ENCODE measurements at places on chromosomes 1 and 21.

GRCh38 chr1:117633423-117633822 is 27.6 kb downstream of the TENT5C start:
- DNase-seq: no peak

- no peak for DNase-seq
Observed at GRCh38 chr1:34266127-34266951, 89.6 kb downstream of the C1orf94 start.

DNA sequence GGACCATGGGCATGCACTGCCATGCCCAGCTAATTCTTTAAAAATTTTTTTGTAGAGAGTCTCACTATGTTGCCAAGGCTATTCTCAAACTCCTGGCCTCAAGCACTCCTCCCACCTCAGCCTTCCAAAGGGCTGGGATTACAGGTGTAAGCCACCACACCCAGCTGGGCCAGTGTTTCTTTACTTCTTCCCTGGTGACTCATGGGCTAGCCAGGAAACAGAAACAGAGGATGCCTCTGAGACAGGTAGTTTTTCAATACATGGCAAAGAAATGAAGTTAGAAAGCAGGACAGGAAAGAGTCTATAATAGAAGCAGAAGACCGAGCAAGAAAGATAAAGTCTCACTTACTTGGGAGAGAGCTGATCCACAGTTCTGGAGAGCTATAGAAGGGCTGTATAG is 7.6 kb upstream of the C1orf74 start:
- no peak for DNase-seq

- no peak for DNase-seq
Observed at GRCh38 chr1:214296860-214297745, 16.1 kb downstream of the SMYD2 start.

- DNase-seq: no peak
Observed at GRCh38 chr1:202289009-202289408, 52.7 kb downstream of the UBE2T start.
